GM03348 (cell line): ENCODE measurements at places on chromosomes 2 and 18.

- DNase-seq = peak; percentile 4
These were observed 138.6 kb upstream of the ZC3H15 start for GRCh38 chr2:186347472-186347871.

DNA sequence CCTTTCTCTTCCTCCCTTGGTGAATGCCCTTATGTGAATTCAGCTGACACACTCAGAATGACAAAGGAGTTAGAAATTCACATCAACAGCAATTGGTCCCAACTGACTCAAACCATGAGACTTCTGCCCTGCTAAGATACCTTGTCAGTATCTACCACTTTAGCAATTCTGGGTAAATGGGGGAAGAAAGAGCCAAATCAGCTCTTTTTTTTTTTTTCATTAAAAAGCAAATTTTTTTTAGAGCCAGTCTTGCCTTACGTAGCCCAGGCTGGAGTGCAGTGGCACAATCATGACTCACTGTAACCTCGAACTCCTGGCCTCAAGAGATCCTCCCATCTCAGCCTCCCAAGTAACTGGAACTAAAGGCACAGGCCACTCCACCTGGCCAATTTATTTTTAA lies 1.7 kb upstream of the PPP4R1 start:
- no peak for DNase-seq

GRCh38 chr2:120105360-120105759 lies 92.5 kb downstream of the EPB41L5 start:
- no peak for DNase-seq

- DNase-seq = no peak
These were observed 178.3 kb upstream of the HDAC4 start for GRCh38 chr2:239579081-239579480.

DNA sequence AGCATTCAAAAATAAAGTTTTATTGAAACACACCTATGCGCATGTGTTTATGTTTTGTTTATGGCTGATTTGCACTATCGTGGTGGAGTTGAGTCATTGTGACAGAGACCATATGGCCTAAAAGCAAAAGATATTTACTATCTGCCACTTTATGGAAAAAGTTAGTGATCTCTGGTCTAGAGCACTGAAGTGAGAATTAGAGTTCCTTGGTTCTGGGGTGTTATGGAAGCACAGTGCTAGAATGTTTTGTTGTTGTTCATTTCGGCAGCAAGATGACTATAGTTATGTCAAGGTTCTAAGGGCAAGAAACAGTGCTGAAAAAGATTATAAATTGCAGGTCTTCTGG lies 416.5 kb downstream of the SLC4A3 start:
- no peak for DNase-seq

DNA sequence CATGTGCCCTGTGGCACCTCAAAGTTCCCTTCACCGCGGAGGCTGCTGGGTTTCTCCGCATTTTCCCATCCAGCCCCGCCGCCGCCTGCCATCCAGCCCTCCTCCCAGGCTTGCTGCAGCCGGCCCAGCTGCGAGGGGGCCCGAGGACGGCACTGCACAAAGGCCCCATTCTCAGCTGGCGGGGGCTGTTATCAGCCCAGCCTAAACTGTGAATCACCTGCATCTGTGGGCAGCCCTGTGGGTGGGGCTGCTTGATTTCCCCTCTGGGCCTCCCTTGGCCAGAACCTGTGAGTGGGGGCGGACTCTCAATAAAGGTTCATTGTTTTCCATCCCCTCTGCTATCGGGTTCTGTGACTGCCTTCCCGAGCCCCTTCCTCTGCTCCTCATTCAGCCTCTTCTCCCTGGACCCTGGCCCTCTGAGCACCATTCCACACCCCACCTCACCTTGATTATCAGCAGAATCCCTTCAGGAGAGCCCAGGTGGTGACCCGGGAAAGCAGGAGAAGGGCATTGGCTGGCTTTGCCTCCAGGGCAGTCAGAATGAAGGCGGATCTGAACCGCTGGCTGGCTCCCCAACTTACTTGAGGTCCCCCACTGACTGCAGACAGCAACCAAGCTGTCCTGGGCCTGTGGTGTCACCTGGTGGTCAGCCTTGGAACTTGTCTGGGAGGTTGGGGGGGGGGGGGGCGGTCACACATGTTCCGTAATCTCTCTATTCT lies 204.5 kb downstream of the ZFP36L2 start:
- no peak for DNase-seq

DNA sequence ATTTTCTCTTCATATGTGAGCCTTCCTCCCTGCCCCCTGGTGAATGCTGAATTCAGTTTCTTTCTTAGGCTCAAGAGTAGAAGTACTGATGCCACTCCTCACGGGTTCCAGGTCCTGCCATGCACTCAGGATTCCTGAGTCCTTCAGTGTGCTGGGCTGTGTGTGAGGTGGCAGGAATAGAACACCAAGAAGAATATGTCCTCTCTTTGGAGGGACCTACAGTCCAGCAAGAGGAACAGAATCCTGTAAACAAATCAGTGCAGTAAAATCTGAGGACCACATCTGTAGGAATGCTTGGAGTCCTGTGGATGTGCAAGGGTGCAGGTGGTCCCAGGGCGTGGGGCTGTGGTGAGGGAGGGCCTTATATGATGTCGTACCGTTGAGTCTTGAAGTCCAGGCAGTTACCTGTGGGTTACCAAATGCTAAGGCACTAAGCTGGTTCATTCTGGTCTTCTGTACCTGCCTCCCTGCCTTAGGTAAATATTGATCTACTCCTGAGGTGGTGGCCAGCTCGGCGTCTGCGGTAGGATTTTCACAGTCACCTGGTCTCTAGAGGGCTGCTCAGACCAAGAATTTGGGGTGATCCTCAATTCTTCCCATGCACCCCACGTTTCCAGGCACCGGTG lies 5.5 kb downstream of the ASAP2 start:
- DNase-seq = no peak

DNA sequence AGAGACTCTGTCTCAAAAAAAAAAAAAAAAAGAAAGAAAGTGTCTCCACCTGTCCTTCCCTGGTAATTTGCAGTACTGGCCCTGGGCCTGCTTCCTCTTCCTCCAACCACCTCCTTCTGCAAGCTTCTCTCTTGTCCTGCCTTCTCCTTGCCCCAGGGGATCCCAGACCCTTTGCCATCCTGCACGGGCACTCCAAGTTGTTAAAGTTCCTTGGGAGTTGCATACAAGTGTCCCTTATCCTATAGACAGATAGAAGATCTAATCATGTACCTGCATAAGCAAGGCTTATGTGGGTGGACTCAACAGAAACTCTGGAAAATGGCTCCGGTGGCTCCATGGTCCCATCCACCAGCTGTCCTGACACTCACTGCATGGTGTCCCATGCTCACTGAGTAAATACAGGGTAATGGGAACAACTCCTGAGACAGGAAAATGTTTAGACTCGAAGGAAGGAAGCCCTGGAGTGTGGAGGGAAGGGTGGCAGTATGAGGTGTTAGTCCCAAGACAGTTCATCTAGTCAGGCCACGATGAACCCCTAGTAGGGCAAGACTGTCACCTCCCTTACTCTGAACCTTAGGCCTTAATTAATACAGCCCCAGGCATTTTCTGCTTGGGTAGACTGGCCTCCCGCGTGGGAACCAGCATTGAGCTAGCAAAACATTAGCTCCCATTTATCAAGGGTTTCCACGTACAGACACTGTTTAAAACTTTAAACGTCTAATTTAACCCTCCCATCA lies 17.1 kb downstream of the ODC1 start:
- DNase-seq = no peak

GRCh38 chr2:15117409-15118050 lies 443.6 kb downstream of the NBAS start:
- no peak for DNase-seq

GRCh38 chr2:100066246-100066645 lies 76.1 kb downstream of the AFF3 start:
- no peak for DNase-seq

DNA sequence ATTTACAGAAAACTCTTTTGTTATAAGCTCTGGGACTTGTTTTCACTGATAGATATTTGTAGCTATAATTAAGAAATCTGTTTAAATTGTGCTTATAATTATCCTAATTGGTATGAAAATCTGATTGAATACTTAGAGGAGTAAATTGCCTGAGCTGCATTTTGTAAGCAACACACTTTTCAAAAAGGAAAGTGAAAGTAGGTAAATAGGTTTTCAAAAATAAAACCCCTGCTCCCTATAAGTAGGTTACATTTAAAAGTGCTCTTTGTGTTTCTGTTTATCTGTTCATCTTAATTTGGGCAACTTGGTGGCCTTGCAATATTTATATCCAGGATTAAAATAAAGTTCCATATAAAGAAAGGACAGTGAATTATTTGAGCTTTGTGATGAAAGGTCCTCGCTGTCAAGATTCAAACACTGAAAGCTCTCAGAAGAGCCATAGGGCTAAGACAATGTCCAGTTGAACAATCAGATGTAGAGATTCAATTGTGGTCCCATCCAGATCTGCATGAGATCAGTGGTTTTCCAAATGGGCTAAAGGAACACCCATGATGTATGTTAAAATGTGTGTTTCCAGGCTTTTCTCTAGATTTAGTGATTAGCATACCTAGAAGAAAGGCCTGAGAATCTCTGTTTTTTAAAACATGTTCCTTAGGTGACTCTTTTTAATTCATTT lies 371.6 kb downstream of the RPRM start:
- no peak for DNase-seq

DNA sequence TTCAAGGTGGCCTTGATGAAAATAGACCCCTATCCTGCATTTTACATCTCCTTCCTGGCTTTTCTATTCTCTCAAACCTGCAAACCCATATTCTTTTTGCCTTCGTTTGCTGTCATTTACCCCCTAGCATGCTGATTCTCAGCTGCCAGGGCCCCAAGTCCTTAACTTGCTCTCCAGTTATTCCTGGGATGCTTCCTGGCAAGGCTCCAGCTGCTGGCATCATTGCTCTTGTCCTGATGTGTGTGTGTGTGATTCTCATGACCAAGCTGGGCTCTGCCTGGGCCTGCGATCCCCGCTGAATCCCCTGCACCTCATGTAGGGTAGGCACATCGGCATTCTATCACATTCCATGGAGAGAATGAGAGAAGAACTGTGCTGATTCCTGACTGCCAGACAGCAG lies 11.9 kb downstream of the NPAS2 start:
- no peak for DNase-seq

GRCh38 chr18:67634631-67635338 lies 118.3 kb upstream of the DSEL start:
- DNase-seq = no peak
